ENCODE measurements at places on chromosomes 12 and 14.

GRCh38 chr14:75267141-75267721 is 11.4 kb upstream of the FOS start:
- no peak for DNase-seq

DNA sequence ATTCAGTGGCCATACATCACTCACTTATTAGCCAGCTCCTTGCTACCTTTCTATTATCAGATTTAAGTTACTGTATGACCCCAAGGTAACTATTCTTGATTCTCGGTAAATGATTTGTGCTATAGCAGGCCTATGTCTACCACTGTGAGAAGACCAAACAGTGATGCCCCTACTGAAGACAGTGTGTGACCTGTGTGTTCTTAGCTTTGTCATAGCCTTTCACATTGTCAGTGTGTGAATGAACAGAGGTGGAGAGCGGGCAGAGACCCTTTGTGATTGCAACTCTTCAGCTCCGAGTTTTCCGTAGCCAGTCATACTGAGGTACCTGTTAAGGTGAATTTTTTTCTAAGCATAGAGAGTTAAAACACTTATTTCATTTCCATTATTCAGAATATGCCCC is 294.0 kb downstream of the LRFN5 start:
- DNase-seq, result no peak

GRCh38 chr12:57046947-57047890 is 2.7 kb downstream of the MYO1A start:
- peak; percentile 68 for DNase-seq

GRCh38 chr12:26746121-26746714 is 86.8 kb downstream of the ITPR2 start:
- no peak for DNase-seq

DNA sequence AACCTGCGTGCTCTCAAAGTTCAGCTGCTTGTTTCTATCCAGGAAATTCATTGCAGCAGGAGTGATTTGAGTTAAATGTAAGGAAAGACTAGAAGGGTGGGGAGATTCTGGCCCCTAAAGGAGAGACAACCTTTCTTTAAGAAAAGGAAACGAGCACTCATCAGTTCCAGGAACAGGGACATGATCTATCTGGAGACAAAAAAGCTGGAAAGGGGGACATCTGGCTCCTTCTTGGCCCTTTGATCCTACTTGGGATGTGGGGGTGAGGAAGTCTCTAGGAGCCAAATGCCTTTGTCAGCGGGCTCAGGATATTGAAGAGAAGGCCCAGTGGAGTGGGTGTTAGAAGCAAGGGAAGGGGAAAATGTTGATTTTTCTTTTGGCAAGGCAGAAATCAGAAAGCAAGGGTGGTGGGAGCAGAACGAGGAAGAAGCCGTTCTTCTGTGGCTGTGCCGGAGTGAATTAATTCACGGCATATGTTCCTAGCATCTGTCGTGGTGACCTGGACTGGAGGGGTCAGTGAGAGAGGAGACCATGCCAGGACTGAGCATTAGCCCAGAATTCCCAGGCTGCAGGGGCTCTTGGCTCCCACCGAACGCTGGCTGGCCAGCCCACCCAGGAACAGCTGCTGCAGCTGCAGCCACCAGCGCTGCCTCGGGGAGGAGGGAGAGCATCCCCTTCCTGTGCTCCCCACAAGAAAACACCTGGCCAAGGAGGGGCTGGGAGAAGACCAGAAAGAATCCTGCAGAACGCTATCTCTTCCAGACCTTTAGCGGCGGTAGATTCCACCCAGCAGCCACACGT is 62.8 kb upstream of the GPATCH2L start:
- no peak for DNase-seq

DNA sequence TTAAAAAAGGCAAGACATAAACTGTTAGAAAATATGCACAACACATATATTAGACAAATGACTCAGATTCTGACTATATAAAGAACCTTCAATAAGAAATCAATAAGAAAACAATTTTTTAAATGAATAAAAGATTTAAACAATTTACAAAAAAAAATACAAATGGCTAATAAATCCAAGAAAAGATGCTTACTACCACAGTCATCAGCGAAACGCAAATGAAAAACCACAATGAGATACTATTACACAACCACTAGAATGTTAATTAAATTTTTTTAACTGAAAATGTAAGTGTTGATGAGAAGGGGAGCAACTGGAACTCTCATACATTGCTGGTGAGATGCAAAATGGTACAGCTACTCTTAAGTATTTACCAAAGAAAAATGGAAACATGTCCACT is 24.4 kb downstream of the OSBPL8 start:
- no peak for DNase-seq

DNA sequence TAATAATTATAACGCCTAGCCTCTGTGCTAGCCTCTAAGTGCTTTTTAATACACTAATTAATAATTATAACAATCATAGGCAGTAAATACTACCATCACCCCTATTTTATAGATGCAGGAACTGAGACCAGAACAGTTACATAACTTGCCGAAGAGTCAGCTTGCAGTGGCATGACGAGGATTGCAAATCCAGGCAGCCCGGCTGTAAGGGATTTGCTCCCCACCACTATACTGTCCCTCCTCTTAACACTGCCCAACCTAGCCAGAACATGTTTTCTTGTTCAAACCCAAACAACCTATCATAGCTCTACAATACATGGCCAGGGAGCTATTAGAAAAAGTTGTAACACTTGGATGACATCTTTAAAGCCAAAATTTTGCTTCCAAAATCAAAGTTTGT is 33.9 kb upstream of the VASH1 start:
- DNase-seq, result no peak

GRCh38 chr14:69351911-69352310 is 46.2 kb downstream of the ERH start:
- no peak for DNase-seq

GRCh38 chr14:65224799-65225198 is 122.5 kb upstream of the MAX start:
- no peak for DNase-seq

- DNase-seq, result no peak
Measured at GRCh38 chr12:76634133-76634532, 74.6 kb upstream of the OSBPL8 start.

GRCh38 chr14:101049942-101050341 is 146.4 kb upstream of the RTL1 start:
- no peak for DNase-seq

DNA sequence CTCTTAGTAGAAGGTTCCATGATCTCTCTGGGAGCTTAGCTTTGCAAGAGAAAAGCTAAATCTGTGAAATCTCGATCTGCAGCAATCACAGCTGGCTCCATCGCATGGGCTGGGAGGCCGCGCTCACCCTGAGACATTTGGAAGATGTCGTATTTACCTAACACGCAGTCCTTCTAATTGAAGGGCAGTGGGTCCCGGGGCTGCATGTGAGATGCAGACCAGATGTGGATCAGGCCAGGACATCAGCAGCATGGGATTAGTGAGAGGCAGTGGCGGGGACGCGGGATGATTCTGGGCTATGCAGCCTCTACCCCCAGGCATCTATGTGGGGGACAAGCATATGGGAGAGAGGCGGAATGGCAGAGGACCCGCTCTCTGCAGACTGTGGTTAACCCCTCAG is 312.4 kb upstream of the RTL1 start:
- peak; percentile 7 for DNase-seq

DNA sequence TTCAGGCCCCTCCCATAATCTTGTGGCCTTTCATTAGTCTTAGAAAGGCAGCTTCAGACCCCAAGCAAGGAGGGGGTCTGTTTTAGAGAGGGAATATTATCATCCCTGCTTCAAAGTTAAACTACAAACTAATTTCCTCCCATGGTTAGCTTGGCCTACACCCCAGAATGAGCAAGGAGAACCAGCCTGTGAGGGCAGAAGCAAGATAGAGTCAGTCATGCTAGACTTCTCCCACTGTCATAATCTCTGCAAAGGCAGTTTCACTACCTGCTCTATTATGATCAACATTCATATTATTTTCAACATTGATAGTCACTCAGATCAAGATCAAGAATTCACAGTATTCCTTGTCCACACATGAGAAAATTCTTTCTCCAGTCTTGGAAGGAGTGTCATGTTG is 105.1 kb downstream of the GXYLT1 start:
- no peak for DNase-seq

DNA sequence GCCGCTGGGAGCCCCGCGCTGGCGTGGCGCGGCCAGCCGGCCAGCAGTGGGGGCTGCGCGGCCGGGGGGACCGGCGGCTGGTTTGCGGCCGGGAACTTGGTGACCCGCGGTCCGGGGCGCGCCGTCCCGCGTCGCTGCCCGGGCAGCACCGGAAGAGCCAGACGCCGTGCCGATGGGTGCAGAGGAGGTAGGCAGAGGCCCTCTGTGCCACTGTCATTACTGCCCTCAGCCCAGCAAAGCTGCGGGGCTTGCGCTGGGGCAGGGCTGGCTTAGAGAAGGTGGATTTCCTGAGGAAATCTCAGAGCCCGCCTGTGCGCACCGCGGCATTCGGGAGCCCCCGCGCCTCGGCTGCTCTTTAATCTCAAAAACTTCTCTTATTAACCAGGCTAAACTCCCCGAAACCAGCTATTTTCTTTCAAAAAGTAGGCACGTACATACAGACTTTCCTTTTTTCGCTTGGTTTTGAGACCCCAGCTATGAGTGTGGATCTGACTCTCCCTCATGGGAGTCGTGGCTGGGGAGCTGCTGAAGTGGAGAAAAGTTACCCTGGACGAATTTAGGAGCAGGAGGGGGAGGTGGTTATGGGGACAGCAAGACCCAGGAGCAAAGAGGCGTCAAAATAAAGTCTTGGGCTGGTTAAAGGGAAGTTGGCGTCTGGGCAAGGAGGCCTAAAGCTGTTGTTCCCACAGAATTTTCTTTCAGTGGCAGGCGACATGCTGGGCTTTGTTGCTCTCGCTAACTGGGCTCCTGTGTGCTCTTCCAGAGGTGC is 802 bp downstream of the SUSD6 start:
- peak; percentile 66 for DNase-seq

DNA sequence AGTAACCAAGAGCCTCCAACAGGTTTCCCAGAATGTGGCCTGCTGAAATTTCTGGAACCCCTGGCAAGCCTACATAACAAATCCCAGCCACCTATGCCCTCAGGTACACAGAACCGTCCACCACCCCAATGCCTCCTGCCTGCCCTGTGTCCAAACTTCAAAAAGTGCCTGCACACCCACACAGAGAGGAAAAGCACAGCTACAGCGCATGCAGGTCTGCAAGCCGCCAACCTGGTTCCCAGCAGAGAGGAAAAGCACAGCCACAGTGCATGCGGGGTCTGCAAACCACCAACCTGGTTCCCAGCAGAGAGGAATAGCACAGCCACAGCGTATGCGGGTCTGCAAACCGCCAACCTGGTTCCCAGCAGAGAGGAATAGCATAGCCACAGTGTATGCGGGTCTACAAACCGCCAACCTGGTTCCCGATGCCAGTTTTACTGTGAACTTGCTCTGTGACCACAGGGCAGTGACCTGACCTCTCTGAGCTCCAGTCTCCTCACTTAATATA is 113.5 kb downstream of the SCARB1 start:
- no peak for DNase-seq

- DNase-seq, result peak; percentile 86
Measured at GRCh38 chr12:124940393-124941169, 26.1 kb upstream of the UBC start.

GRCh38 chr14:63296060-63296563 is 22.6 kb downstream of the GPHB5 start:
- DNase-seq, result no peak

DNA sequence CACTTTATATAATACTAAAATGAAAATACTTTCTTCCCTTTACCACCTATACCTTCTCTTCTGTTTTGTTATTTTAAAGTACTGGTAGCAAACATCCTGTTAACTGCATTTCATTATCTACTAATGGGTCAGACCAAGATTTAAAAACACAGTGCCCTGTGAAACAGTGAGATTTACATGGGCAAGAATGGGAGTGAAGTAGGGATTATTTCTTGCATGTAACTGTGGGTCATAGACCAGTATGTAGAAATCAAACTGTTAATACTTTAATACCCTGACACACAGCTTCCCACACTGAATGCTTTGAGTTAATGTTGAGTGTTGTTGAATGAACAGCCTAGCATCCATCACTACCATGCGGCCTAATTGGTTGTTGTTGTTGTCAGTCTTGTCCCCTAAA is 61.6 kb downstream of the PLEKHA5 start:
- no peak for DNase-seq

GRCh38 chr14:65356327-65356836 is 56.1 kb upstream of the FUT8 start:
- peak; percentile 40 for DNase-seq

- DNase-seq, result peak; percentile 61
Measured at GRCh38 chr12:116194935-116195431, 82.5 kb downstream of the MED13L start.

- no peak for DNase-seq
Measured at GRCh38 chr12:29088611-29089219, 60.4 kb upstream of the FAR2 start.

DNA sequence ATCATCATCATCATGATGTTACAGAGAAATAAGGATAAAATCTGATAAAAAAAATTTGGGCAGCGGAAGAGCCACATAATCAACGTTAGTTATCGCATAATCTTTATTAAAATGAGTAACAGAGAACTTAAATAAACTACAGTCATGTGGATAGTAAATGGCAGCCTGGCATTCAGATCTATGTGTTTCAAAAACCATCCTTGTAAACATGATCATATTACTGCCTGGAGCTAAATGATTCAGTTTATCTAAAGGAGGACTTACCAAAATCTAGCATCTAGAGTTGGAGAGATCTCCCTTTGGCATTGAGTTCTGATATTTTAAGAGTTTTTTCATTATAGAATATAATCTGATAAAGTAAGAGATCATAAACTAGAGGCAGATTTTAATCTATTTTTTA is 200.1 kb upstream of the MGAT4C start:
- DNase-seq, result no peak

- no peak for DNase-seq
Measured at GRCh38 chr14:102540315-102541028, 30.9 kb upstream of the ANKRD9 start.

GRCh38 chr12:121366063-121366459 is 13.8 kb upstream of the ANAPC5 start:
- no peak for DNase-seq

- no peak for DNase-seq
Measured at GRCh38 chr12:56988207-56988739, 18.1 kb downstream of the ZBTB39 start.

- no peak for DNase-seq
Measured at GRCh38 chr12:103043531-103044486, 86.3 kb downstream of the ASCL1 start.

DNA sequence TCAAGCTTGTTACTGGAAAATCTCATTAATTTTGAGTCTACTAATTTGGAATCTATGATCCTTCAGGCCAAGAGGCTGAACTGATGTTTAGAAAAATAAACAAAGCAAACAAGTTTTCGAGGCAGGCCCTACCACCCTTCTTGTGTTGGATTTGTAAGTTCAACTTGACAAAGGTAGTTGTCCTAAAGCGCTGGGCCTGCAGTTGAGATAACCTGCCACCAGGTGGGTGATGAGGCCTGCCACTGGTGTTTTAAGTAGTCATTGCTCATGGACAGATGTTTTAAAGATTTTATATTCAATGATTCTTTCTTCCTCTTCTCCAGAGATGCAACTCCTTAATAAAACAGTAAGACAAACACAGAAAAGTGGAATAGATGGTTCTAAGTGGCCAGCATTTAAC is 19.4 kb downstream of the ACVRL1 start:
- DNase-seq, result peak; percentile 70

Data from activated T-cell treated with anti-CD3 and anti-CD28 coated beads, Interleukin-2, amount 50 U/mL, for 24 hours (primary cell).